Fibroblast of skin of left quadriceps (primary cell): ENCODE measurements at places on chromosomes 13 and 19.
A peak's percentile ranks its signal among the peaks of the same experiment; 100 is the strongest.

- no peak for DNase-seq
Measured at GRCh38 chr19:48513289-48514122, 1.9 kb upstream of the LMTK3 start.

- no peak for DNase-seq
Measured at GRCh38 chr13:106597186-106597585, 29.2 kb upstream of the ARGLU1 start.

- no peak for DNase-seq
Measured at GRCh38 chr13:98598043-98598442, 21.1 kb upstream of the STK24 start.

GRCh38 chr19:13064092-13064489 lies 38.6 kb downstream of the LYL1 start:
- DNase-seq = no peak

DNA sequence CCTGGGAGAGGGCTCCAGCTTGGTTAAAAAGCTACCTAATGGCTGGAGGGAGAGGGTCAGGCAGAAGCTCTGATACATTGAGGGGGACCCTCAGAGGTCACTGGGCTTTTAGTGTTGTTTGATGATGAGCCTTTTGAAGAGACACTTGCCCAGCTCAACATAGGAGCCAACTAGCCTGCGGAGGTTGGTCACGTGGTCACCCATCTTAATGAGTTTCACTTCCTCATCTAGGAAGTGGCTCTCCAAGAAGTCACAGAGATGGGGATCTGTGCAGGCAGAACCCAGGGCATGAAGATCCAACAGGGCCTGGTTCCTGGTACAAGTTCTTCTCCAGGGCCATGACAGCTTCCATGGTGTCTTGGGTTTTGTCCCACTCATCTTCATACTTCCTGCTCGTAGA lies 33.4 kb downstream of the IPO5 start:
- DNase-seq = no peak

DNA sequence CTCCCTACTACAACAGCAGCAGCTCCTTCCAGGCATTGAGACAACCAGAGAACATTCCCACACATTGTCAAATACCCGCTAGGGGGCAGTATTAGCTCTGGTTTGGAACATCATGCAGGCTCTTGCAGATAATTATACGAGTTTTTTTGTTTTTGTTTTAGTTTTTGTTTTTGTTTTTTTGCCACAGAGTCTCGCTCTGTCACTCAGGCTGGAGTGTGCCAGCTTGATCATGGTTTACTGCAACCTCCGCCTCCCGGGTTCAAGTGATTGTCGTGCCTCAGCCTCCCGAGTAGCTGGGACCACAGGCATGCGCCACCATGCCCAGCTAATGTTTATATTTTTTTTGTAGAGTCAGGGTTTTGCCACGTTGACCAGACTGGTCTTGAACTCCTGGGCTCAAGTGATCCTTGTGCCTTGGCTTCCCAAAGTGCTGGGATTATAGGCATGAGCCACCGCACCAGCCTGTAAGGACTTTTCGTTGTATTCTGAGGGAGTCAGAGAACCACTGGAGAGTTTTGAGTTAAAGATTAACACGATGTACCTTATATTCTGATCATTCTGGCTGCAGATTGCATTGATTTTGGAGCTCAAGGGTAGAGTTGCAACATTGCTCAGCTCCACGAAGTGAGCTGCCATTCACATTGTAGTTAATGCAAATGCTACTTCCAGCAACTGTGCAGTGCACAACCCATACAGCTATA lies 41.7 kb upstream of the CEACAM20 start:
- DNase-seq = peak; percentile 62

DNA sequence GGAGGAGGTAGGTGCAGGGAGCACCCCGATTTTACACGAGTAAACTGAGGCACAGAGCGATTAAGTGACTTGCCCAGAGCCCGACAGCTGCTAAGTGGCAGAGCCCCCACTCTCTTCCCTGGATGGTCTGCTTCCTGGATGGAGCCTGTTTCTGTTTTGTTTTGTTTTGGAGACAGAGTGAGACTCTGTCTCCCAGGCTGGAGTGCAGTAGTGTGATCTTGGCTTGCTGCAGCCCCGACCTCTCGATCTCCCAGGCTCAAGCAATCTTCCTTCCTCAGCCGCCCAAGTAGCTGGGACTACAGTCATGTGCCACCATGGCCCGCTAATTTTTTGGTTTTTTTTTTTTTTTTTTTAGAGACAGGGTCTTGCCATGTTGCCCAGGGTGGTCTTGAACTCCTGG lies 17.3 kb downstream of the BICRA start:
- DNase-seq = no peak

GRCh38 chr13:102968572-102969228 lies 97.5 kb downstream of the SLC10A2 start:
- no peak for DNase-seq

DNA sequence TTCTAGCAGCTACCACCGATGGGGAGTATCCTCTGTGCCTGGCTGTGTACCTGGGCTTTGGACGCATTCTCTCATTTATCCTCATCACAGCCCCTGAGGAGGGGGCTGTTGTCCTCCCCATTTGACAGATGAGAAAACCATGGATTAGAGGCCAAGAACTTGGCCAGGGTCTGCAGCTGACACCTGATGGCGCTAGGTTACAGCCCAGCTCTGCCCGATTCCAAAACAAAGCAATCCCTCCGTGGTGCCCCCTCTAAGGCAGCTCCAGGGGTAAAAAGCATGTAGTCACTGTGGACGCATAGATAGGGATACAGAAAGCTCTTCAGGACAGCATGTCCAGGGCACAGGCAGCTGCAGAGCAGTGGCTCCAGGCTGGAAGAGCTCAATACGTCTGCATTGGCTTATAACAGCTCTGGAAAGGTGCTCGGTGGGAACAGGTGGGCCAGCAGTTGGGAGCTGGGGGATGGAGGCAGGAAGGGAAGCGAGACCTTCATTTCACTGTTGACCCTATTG lies 35.4 kb upstream of the UQCRFS1 start:
- DNase-seq = no peak

DNA sequence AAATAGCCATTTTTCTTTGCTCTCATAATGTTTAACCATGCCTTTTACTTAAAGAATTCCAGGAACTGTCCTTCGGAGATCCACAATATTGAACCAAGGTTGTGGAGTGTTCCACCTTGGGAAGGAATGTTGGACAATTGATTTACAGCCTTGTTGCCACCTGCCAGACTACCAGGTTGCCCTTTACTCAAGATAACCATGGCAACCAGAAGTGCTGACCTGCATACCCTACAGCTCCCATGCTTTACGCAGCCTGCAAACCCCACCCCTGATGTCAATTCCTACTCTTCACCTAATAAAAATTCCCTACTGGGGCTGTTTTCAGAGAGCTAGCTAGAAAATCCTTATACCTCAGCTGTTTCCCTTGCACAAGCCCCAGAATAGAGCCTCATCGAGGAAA lies 151.0 kb upstream of the RXFP2 start:
- DNase-seq = no peak

GRCh38 chr19:40907968-40908735 lies 26.1 kb upstream of the CYP2A7 start:
- DNase-seq = no peak

DNA sequence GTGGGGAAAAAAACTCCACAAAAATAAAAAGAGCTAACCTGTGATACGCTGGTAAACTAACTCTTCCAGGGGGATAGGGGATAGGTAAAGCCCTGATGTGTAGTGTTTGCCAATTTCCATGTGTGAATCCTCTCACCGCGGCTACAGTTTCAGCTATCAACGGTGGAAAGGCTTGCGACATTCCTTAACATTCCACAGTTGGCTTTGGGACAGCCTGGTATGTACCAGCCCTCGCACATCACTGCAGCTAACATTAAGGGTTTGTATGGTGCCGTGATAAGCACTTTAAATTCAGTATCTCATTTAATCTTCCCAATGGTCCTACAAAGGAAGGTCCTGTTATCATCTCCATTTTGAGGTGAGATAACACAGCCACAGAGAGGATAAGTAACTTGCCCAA lies 112.4 kb downstream of the KATNAL1 start:
- DNase-seq = no peak

DNA sequence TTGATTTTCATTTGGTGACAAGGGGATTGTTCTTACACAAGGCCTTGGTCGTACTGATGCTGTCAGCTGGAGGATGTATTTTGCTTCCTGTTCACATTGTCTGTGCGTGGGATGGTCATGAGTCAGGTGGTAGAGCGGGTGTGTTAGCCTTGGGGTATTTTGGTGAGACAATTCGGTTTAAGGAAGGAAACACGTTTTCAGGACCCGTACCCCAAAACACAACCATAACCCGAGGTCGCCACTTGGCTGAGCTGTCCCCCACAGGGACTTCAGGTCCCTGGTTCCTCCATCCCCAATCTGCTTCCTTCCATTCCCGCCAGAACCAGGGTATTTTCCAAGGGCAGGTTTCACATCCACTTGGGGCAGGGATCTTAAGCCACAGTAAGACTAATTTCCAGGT lies 15.0 kb downstream of the MYO9B start:
- DNase-seq = no peak

- DNase-seq = no peak
Measured at GRCh38 chr13:114012921-114013320, 39.0 kb upstream of the C13orf46 start.

DNA sequence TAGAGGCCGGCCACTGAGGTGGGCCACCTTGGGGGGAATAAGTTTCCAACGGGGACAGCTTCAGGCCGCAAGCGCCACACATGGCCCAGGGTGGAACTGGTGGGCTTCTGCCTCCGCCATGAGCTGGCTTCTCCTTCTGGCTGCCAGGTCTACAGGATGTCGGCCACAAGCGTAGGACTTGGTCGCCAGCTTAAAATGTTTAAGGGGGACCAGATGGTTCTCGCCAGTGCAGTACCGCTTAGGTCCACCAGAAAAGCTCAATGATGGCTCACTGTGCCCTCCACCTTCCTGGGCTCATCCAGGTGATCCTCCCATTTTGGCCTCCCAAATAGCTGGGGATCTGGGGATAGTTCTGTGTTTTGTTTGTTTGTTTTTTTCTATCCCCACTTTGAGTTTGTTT lies 38.7 kb upstream of the ZNF254 start:
- no peak for DNase-seq

GRCh38 chr13:24742977-24743376 lies 21.0 kb upstream of the RNF17 start:
- DNase-seq = no peak

GRCh38 chr13:45763419-45763818 lies 61.3 kb downstream of the CBY2 start:
- no peak for DNase-seq

DNA sequence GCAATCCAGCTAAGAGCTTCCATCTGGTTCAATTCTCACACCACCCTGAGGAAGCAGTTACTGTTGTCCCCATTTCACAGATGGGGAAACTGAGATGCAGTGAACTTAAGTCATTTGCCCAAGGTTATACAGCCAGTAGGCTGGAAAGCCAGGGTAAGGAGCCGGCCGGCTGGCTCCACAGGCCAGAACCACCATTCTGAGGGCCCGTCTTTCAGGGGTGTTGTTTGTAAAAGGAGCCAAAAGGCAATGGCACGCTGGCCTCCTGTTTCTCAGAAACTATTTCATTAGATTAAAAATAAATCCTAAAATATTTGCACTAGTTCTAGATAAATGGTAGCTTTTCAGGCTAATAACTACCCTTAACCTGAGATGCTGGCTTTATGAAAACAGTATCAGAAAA lies 114.9 kb downstream of the CRYL1 start:
- no peak for DNase-seq

GRCh38 chr19:48121066-48121465 lies 10.4 kb upstream of the PLA2G4C start:
- no peak for DNase-seq

GRCh38 chr13:103788061-103788652 lies 721.9 kb upstream of the SLC10A2 start:
- DNase-seq = no peak

DNA sequence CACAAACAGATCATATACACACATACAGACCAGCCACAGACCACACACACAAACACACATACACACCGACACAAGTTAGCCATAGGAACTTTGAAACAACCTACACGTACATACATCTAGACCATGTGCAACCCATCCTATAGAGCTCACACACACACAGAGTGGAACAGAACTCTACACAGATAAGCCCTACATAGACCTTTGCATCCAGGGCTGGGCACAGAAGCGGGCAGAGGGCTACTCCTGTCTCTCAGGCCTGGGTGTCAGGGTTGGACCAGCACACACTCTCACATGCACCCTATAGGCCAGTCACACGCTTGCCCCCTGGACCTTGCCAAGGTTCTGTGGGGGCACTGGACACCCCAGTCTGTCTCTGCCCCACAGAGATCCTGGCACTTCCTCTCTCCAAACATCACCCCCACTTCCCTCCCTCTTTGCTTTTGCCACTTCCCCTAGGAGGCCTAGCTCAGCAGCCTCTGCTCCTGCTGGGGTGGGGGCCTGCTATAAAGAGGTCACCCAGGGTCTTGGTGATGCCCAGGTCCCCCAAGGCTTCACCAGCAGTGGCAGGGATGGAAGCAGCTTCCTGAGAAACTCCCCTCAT lies 5.8 kb upstream of the JUNB start:
- DNase-seq = no peak

GRCh38 chr19:9205501-9206113 lies 13.8 kb downstream of the OR7D4 start:
- peak; percentile 18 for DNase-seq

- no peak for DNase-seq
Measured at GRCh38 chr13:111503905-111504695, 183.7 kb downstream of the TEX29 start.

DNA sequence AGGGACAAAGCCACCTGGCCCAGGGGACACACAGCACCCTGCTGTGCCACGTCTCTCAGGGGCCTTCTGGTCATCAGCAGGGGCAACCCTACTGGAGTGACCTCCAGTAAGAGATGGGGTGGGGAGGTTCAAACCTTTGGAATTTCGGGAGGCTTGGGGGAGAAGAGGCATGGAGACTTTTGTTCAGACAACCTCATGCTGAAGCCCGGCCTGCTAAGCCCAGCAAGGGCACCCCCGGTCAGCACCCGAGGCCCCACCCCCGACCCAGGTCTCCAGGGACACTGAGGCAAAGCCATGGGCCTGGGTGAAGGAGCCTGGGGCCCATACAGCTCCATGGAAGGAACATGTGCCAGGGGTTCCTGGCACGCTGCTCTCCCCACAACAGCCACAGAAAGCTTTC lies 23.3 kb downstream of the ZNF787 start:
- DNase-seq = no peak

GRCh38 chr13:71699342-71699741 lies 167.7 kb downstream of the DACH1 start:
- no peak for DNase-seq

- peak; percentile 64 for DNase-seq
Measured at GRCh38 chr13:44313674-44314073, 60.0 kb upstream of the SERP2 start.

- no peak for DNase-seq
Measured at GRCh38 chr19:10517760-10518443, 655 bp upstream of the S1PR5 start.

DNA sequence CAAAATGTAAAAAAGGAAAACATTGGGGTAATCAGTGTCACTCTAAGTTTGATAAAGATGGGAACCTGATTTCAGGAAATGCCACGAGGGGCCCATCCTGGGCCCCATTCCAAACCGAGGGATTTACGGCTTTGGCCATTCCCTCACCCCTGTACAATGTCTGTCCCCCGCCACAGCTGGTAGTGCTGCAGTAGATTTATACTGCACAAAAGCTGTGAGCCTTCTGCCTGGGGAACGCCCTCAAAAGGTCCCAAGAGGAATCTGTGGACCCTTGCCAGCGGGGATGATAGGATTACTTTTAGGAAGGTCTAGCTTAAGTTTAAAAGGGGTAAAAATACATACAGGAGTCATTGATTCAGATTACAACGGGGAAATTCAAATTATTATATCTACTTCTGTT lies 173.4 kb upstream of the SGCG start:
- no peak for DNase-seq

- DNase-seq = no peak
Measured at GRCh38 chr13:79336966-79337365, 69.1 kb downstream of the RBM26 start.
